ENCODE measurements at places on chromosomes 1 and 21. TPM values are rescaled to one million over a fixed set of nuclear protein-coding genes. Genes with fewer than 3 reads are reported as not detected.

PPIE gene
- 38.3 TPM for polyA plus RNA-seq

LRRC41 gene
- 33.1 TPM for polyA plus RNA-seq

CLCA1 gene
- polyA plus RNA-seq, result not detected

EMC1 gene
- 13.2 TPM for polyA plus RNA-seq

SERPINC1 gene
- 0.04 TPM for polyA plus RNA-seq

LYSMD1 gene
- polyA plus RNA-seq, result 3.3 TPM

SIM2 gene
- polyA plus RNA-seq, result 0.51 TPM

REN gene
- 0.12 TPM for polyA plus RNA-seq
